NCI-H460 (cell line): ENCODE measurements at places on chromosomes 12 and 14.

DNA sequence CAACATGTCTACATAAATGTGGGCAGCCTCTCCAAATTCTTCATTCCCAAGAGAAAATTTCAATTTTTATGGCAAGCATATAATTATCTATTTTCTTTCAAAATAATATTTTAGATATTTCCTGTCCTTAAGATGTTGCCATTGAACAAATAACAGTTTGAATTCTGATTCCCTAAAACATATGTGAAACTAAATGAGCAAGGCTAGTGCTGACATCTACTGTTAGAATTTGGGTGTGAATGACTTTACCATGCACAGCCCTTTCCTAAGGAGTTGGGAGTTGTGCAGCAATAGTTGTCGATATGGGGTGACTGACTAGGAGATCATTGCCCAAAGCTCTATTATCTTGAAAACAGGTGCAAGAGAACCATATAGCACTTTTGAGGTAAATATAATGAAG is 108.2 kb upstream of the SLC38A4 start:
- peak; percentile 57 for DNase-seq

DNA sequence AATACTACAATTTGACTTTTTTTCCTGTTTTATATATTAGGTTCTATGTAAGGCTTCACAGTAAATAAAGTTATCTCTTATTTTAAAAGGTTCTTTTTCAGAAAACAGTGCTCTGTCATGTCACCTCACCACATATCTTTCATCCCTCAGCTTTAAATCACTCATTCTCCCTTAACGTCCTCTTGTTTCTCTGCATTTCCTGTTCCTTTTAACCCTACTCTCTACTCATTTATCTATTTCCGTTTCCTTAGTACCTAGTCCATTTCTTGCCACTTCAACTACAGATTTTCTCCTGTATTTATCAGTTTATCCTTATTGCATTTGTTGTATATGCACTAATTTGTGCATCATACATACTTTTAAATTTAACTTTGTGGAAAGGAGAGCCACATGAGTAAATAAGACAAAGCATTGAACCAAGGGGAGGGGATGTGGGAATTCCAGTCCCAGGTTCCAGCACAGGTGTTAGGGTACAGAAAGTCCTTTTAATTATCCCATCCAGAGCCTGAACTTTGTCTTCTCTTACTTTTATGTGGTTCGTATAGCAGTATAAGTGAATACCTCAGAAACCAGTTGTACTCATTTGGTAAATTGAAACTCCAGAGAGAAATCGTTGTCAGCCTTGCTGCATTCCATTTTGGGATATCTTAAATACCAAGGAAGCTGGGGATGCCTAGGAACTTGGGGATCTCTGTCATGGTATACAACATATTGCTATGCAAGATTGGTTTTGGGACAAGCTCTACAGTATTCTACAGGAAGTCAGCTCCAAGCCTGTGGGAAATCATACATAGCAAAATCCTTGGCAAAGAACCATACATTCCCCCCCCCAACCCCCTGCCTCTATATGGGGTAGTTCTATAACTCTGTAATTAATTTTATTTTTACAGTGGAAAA is 120.5 kb downstream of the DIP2B start:
- DNase-seq = no peak

GRCh38 chr14:38143659-38144505 is 63.8 kb upstream of the SSTR1 start:
- DNase-seq = no peak

GRCh38 chr12:124410354-124411175 is 115.7 kb downstream of the RFLNA start:
- no peak for DNase-seq

DNA sequence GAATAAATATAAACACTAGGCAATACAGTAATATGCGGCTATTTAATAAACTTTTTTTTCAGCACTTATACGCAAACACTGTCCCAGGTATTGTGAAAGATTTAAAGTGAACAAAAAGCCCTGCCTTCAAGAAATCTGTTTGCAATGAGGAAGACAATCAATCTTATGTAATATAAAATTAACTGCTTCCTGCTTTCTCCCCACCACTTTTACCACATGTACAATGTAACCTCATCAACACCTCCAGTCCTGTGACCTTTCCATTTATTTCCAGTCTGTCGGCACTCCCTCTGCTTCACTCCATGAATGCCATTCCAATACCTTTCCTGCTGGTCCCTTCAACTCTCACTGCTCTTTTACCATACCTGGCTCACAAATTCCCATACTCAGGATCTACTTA is 10.5 kb downstream of the SNX6 start:
- DNase-seq = no peak

GRCh38 chr14:56891226-56891625 is 80.9 kb upstream of the OTX2 start:
- DNase-seq = no peak

DNA sequence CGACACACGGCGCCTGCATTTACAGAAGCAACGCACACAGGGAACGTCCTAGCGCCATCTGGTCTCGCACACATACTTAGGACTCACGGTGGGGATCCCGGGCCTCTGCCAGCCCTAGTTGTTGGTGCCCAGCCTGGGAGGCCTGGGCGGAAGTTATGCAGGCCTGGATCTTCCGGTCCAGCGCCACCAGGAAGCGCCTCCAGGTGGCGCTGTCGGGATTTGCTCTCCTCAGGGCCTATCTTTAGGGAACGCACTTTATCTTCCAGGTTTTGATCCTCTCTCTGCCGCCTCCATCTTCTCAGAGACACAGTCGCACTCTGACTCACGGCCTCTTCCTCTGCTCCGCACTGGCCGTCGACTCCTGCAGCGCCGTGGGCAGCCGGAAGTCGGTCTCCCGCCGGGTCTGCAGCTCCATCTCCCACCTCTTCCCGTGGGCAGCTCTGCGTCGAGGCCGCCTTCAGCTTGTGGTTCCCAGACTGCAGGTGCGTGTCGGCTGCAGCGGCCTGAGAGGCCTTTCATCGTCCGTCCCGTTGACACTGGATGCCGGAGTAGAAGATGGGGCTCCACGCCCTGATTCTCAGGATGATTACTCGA is 760.4 kb downstream of the TMEM121 start:
- no peak for DNase-seq

DNA sequence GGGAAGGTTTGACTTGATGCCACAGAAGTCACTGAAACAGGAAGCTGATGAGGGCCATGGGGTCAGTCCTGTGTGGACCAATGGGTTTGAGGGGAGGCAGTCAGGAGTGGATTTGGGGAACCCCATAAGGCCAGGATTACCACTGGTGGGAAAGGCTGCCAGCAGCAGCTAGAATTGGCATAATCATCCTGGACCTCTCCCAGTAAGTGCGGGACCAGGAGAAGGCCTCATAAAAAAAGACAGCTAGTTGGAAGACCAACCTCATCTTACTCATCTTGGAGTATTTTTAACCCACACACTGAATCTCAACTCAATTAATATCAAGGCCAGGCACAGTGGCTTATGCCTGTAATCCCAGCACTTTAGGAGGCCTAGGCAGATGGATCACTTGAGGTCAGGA is 22.7 kb downstream of the TBX3 start:
- no peak for DNase-seq

- no peak for DNase-seq
Observed at GRCh38 chr12:112878488-112878887, 28.3 kb upstream of the OAS1 start.

GRCh38 chr12:53974084-53975063 is at the start of gene HOTAIR:
HOTAIR (minus strand) TSS chr12:53974954.
- no peak for DNase-seq

GRCh38 chr14:37253905-37254304 is 56.2 kb downstream of the MIPOL1 start:
- DNase-seq = no peak

GRCh38 chr14:55781046-55781445 is 201.0 kb downstream of the KTN1 start:
- DNase-seq = no peak

GRCh38 chr14:104436047-104436591 is 143.4 kb upstream of the C14orf180 start:
- DNase-seq = no peak

GRCh38 chr14:100190126-100190525 is 30.7 kb upstream of the DEGS2 start:
- DNase-seq = no peak

DNA sequence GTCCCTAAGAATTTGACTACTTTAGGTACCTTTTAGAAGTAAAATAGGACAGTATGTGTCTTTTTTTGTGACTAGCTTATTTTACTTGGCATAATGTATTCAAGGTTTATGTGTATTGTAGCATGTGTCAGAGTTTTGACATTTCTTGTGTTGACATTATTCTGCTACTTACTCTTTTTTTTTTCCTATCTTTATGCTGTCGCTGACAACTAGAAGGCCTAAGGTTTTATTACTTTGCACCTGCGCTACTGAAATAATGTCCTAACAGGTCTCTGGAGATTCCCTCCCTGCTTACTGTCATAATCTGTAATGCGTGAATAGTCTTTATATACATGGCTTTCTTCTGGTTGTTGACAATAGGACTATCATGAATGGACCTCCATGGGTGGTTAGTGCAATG is 43.0 kb downstream of the PDE3A start:
- no peak for DNase-seq

DNA sequence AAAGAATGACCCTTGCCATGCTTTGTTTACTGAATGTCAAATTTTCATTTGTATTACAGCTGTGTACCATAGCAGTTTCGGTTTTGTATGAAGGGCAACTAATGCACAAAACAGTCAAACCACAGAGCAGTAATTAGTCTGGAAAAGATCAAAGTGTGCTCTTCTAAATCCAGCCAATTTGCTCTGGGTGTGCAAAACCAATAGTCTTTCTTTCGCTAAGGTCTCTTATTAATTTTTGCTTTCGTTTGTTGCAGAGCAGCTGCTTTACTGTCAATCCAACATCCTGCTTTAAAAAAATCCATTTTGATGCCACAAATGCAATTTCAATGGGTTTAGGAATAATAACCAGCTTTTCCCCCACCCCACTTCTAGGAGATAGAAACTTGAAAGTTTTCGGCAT is 114.2 kb downstream of the BRMS1L start:
- DNase-seq = no peak

GRCh38 chr12:38384816-38385378 is 68.3 kb downstream of the ALG10B start:
- peak; percentile 86 for DNase-seq

DNA sequence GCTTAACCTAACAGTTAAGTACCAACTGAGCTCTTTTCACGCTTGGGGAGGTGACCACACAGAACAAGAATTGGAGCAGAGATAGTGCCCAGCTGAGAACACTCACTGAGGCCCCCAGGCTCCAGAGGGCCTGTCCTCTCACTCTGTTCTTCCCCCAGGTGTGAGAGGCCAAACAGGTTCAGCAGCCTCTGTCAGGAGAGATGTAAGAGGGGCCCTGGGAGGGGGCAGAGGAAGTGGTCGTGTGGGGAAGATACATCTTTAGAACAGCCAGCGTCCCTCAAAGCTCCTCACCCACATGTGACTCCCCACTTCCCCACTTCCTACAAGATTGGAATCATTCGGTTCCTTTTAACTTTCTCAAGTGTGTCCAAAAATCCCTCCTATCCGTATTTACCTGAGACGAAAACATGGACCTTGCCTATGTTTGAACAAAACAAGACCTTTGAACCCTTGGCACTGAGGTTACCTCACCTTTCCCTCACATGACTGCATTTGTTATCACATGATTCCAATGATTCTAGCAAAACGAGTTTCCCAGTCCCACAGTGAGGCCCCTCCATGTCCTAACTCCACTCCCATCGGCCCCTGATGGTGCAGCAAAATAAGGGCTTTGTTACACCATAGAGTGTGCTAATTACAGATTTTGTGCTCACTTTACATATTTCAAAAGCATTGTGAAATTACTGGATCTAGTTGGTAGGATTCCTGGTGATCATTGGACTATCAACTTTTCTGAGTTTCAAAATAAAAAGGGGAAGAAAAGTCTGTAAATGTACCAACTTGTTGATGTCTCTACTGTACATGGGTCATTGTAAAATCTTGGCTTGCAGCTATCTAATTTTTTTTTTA is 40.0 kb upstream of the PAPOLA start:
- no peak for DNase-seq

DNA sequence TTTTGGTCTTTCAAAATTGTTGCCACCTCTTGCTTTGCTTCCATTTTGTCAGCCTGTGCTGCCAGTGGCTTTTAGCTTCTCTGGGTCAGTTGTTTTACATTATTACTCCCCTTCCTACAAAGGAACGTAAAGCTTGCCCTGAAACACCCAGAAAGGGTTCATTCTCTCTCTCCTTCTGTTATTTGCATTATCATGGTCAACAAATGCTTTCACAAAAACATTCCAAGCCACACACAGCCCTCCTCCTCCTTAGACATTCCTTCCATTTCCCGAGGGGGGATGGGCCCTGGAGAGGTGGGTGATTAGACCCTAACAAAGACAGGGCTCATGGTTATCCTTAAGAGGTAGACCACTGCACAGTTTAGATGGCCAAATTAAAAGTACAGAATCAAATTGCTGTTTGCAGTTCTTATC is 60.4 kb upstream of the SINHCAF start:
- DNase-seq = no peak

DNA sequence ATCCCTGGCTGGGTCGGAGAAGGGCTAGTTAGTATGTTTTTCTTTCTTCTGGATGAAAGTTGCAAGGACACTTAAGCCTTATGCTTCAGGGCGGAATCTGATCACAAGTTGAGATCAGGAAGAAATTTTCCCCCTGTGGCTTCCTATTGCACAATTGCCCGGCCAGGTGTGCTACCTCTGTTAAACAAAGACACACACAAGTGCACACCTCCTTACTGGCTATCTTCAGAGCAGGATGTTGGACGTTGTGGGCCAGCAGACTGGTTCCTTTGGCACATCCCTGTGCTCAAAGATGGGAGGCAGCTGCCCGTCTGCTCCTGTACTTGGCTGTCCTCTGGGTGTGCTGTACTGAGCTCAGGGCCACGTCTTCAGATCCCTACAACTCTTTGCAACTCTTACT is 19.1 kb downstream of the ETV6 start:
- no peak for DNase-seq
